Activated T-cell treated with anti-CD3 and anti-CD28 coated beads, Interleukin-2, amount 50 U/mL, for 1 hour (primary cell): ENCODE measurements at places on chromosomes 5 and 9.

DNA sequence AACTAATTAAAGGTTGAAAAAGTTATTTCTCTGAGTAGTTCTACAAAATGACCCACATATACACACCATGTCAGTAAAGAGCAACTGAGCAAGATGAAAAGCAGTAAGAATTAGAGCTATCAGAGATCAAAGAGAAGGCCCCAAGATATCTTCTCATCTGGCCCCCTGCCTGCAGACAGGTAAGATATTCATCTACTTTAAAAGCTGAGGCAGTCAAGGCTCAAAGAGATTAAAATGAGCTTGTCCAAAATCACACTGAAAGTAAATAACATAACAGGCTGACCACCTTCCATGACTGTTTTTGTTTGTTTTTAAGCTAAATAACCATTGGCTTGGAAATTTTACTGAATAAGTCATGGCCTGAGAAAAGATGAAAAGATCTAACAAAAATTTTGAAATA is 266.2 kb downstream of the FBXL17 start:
- DNase-seq: no peak

DNA sequence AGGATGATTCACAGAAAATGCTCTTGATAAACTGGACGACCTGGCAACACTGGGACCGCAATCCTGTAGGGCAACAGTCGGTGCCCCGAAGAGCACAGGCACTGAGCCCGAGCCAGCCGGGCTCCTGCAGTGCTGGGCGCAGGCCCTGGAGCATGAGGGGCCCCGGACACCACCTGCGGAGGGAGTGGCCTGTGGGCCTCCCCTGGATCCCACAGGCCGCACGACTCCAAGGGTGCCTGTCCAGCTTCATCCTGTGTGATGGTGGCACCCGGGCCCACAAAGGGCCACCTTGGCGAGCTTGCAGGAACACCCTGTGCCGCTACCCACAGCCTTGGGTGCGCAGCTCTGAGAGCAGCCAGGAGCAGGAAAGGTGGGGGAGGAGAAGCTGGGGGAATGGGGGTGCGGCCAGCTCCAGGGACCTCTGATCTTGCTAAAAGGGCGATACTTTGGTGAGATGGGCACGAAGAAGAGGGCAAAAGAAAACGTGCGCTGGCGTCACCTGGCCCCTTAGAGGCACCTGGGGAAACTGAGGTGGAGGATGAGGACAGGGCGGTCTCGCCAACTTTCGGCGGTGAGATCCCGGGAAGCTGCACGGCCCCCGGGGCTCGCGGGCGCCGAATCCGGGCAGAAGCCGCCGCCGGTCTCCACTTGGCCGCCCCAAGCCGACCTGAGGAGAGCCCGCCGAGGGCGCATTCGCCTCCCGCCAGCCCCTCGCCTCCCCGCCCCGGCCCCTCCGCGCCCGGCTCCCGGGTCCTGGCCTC is 722 bp downstream of the TBC1D9B start:
- DNase-seq: peak; percentile 40

DNA sequence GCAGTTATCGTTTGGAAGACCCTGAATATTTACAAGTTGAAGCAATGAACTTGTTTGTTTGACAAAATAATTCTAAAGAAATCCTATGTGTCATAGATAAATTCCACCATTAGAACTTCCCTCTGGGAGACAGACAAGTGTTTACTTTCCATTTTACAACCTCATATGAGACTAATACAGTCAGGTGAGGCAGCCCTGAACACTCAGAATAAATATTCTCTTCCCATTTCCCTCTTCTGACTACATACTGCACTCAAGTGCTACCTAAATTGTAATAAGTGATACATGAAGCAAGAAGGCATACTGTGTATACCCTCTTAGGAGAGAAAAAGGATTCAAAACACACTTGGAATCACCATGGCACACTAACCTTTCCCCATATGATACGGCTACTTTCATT is 6.8 kb downstream of the RASEF start:
- DNase-seq: no peak

GRCh38 chr5:118311103-118311819 is 677.1 kb downstream of the DTWD2 start:
- no peak for DNase-seq

- no peak for DNase-seq
Measured at GRCh38 chr9:137456864-137457405, 2.2 kb downstream of the NSMF start.

GRCh38 chr5:122909470-122910100 is 64.2 kb downstream of the SNX24 start:
- DNase-seq: no peak
